ENCODE measurements at places on chromosomes 3 and 15.

- DNase-seq = no peak
Measured at GRCh38 chr15:25176616-25176923, 221.8 kb downstream of the SNRPN start.

DNA sequence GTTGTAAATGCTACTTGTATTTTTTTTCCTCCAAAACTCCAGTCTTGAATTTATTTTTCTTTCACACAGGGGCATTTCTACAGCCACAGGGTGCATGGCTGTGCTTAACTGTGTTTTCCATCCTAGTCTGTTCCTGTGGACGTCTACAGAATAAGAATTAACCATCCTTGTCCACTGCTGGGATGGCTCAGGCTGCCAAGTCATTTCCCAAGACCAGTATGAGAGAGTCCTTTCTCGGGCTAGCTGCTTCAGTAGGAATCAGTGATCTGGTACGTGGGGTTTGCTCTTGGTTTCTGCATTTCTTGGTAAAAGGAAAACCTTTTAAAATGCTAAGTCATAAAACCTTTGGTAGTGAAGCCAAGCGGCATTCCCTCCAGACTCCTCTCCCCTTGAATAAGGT lies 29.8 kb downstream of the CHDH start:
- DNase-seq = no peak

DNA sequence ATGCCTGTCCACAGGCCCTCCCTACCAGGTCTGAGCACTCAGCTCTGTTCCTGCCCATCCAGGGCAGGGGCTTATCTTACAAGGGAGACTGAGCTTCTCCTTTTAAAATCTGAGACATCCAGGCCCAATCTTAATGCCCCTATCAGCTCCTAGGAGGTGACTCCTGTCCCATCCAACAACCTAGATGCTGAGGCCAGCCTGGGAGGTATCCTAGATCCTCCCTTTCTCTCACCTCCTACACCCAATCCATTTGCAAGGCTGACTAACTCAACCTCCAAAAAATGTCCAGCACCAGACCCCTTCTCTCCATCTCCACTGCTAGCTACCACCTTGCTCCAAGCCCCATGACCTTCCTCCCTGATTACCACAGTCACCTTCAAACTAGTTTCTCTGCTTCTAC lies 17.4 kb downstream of the LHFPL4 start:
- no peak for DNase-seq

GRCh38 chr3:115245438-115245837 lies 98.3 kb upstream of the ZBTB20 start:
- no peak for DNase-seq

- DNase-seq = no peak
Measured at GRCh38 chr15:46366360-46367007, 731.7 kb downstream of the SQOR start.

DNA sequence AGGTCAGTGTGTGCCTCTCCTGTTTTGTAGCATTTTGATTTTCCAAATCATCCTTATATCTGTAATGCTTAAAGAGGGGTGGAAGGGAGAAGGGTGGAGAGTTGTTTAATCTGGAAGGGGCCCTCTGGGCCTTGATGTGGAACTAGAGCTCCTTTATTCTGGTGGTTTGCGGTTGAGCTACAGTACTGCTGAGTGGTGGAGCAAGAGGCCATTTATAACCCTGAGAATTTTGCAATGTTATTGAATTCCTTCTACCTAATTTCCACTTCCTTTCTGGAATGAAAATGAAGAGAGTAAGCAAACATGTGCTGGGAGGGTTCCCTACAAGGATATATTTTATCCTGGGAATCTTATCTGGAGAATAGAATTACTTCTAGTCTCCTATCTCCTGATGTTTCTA lies 35.3 kb upstream of the TUBGCP5 start:
- no peak for DNase-seq

- no peak for DNase-seq
Measured at GRCh38 chr3:36297195-36297594, 83.1 kb upstream of the STAC start.

- no peak for DNase-seq
Measured at GRCh38 chr3:184832903-184833302, 20.9 kb downstream of the VPS8 start.

DNA sequence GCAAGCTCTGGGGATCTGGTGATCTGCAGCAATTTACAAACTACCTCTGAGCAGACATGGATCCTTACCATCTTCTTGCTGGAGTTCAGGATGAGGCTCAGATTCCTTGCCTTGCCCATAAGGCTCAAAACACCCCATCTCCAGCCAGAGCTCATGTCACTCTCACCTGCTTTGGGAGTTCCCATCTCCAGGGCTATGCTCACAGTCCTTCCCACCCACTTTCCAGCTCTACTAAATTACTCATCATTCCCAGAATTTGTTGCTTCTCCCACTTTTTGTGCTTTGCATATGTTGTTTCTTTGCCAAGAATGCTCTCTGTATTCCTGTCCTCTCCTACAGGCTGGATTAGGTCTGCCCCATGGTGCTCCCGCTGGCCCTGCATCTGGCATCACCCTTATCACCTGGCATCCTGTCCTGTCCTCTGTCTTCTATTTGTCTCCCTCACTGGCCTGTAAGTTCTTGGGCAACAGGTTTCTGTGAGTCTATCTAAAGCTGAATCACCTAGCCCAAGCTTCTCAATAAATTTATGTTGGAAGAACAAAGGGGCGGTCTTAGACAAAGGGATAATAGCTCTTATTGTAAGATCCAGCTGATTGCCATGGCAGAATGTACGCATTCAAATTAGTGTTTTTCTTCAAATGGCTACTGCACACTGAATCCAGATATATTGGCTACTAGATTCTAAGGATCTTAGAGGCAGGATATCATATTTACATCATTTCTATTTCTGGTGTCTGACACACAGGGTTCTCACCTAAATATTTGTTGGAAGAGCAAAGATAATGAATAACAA lies 179.2 kb downstream of the CLSTN2 start:
- DNase-seq = no peak

GRCh38 chr15:98080791-98081190 lies 120.3 kb downstream of the ARRDC4 start:
- DNase-seq = no peak

- no peak for DNase-seq
Measured at GRCh38 chr3:18134386-18135059, 290.6 kb downstream of the SATB1 start.

DNA sequence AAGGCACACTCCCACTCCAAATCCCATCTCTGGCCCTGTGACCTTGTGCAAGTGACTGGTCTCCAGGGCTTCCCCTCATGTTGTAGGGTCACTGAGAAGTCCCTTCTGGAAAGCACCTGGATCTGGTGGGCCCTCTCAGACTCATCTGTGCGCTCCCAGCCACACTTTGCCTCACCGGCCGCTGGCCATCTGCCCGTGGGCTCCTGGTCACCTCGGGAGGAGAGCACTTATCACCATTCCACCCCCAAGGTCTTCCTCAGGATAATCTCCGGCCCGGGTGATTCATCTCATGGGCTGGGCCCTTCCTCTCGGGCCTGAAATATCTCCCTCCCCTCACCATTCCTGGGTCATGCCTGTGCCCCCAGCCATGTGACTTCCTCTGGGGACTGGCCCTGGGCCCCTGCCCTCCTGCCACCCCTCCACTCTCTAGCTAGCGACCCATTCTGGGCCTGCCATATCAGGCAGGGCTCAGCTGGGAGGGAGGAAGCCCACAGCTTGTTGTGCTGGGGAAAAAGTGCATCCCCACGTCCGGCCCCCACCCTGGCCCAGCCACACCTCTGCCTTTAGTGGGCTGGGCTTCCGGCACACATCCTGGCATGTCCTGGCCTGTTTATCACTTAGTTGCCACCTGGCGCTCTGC lies 10.6 kb upstream of the WNT7A start:
- DNase-seq = no peak

GRCh38 chr3:142691527-142691926 lies 32.3 kb upstream of the TRPC1 start:
- no peak for DNase-seq

DNA sequence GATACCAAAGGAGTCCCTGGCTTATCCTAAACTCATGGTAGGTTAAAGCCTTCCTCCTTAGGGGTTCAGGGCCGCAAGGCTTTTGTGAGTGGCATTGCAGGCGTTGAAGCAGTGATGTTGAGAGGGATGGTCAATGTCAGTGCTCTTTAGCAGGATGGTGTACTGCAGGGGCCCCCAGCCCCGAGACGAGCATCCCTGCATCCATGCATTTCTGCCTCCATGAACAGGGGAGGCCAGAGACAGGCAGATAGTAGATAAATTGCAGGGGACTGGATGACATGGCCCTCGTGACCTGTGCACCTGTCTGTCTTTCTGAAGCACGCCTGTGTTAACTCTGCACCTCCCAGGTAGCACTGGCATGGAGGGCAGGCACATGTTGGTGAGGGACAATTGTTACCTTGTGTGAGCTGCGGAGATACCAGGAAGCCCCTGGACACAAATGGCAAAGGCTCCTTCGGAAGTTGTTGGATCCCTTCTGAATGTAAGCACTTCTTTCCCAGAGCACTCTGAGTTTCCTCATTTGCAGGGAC lies 133.5 kb downstream of the SNRPN start:
- no peak for DNase-seq

GRCh38 chr15:32042269-32042972 lies 12.1 kb downstream of the CHRNA7 start:
- DNase-seq = peak; percentile 6

- DNase-seq = no peak
Measured at GRCh38 chr3:188941103-188941502, 230.7 kb upstream of the TPRG1 start.

DNA sequence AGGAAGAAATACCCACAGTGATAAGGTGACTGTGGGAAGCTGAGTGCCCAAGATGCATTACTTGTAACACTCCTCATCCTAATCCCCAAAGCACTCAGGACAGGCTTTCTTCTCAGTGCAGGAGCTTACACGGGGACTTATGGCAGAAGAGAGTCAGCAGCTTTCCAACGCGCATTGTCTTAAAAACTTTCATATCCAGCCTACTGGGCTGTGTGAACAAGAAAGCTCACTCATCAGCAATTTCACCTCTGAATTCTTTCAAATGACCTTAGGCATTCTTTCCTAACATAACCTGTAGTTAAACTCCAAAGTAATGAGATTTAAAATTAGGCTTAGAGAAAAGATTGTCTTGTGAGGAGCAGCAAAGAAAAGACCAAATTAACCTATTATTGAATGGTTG lies 132.3 kb downstream of the KCNAB1 start:
- DNase-seq = no peak

GRCh38 chr3:54279005-54279583 lies 156.7 kb downstream of the CACNA2D3 start:
- DNase-seq = no peak

GRCh38 chr3:78726545-78726944 lies 1041.3 kb downstream of the ROBO1 start:
- no peak for DNase-seq

GRCh38 chr3:140205598-140205997 lies 270.6 kb downstream of the CLSTN2 start:
- DNase-seq = no peak

- no peak for DNase-seq
Measured at GRCh38 chr3:184260724-184261269, 556 bp downstream of the CAMK2N2 start.

DNA sequence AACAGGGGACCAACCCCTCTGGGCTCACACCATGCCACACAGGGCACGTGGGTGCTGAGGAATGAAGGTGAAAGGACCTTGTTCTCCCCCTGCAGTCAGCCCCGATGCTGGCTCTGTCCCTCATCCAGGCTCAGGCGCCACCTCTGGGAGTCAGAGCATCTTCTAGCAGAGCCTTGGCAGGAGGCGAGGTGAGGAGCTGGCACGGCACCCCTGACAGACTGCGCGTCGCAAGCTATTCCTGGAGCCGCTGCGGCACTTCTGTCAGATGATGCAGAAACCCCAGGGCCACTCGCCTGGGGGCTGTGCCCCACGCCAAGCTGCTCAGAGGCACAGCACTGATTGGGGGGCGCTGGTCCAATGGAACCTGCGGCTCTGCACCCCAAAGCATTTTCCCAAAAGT lies 62.0 kb downstream of the MGLL start:
- no peak for DNase-seq

DNA sequence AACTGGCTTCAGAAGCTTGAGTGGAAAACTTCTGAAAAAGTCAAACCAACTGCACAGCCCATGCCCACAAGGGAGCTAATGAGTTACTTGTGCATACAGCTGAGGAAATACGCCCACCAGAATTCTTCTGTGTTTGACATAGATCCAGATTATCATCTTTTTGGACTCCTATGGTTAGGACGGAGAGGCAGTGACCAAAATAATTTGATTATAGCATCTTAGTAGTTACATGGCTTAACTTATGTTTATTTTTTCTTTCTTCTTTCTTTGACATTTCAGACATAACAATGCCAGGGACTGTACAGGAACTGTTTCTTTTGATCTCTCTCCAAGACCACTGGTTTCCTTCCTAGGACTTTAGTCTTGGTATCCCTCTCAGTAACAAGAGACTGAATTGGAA lies 246.1 kb upstream of the RASGRP1 start:
- no peak for DNase-seq

Measured in HEK293T (cell line).